Activated CD8-positive, alpha-beta memory T cell treated with anti-CD3 and anti-CD28 coated beads, Interleukin-2, amount 10 ng/mL, durations not matched to agents 7 days and 5 days (primary cell): ENCODE measurements at places on chromosomes 3 and 15.

DNA sequence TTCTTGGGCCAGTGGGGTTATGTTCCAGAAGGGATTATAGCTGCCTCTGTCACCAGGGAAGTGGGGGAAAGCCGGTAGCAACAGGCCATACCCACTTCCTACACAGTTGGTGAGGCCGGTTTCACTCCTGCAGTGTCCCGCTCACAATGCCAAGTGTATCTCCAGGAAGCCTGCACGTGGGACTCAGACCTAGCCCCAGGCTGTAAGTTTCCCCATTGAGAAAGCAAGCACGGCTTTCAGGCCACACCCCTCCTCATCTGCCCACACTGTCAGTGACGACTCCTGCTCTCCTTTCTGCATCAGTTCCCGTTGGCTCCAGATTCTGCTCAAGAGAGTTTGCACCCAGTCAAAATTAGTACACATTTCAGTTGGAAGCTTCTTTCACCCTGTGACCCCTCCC, 51.6 kb upstream of the CPOX start:
- DNase-seq: no peak

- DNase-seq: no peak
Observed at GRCh38 chr3:101212730-101213129, 107.6 kb downstream of the IMPG2 start.

DNA sequence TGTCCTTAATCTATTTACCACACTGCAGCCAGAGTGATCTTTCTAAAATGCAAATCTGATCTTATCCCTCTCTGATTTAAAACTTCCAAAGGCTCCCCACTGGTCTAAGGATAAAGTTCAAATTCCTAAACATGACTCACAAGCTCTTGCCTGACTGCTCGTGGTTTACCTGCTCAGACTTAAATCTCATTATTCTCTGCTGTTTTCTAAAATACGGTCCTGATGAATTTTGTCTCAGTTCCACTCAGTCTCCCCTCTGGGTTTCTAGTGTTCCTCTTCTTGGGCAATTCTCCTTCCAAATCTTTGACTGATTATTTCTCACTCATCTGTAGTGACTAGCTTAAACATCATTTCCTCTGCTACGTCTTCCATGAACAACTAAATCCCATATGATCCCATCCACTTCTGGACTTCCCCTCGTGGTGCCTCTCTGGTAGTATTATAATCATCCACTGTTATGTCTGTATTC, 108.3 kb downstream of the P3H2 start:
- no peak for DNase-seq

- DNase-seq: no peak
Observed at GRCh38 chr3:112086875-112087524, 811 bp downstream of the C3orf52 start.

DNA sequence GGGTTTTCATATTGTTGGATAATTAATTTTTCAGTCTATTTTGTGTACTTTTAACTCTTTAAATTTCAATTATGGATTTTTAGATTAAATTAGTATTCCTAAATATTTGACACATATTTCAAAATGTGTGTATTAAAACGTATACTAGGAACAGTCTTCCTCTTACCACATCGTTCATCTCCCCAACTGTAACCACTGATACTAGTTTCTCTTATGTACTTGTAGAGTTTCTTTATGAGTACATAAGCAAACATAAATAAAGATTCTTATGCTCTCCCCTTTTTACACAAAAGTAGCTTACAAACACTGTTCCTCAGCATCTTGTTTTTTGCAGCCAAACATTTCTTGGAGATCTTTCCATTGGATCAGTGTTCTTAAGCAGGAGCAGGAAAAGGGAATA, 45.9 kb downstream of the CMSS1 start:
- no peak for DNase-seq

GRCh38 chr15:29945943-29946596, 123.8 kb upstream of the TJP1 start:
- no peak for DNase-seq

DNA sequence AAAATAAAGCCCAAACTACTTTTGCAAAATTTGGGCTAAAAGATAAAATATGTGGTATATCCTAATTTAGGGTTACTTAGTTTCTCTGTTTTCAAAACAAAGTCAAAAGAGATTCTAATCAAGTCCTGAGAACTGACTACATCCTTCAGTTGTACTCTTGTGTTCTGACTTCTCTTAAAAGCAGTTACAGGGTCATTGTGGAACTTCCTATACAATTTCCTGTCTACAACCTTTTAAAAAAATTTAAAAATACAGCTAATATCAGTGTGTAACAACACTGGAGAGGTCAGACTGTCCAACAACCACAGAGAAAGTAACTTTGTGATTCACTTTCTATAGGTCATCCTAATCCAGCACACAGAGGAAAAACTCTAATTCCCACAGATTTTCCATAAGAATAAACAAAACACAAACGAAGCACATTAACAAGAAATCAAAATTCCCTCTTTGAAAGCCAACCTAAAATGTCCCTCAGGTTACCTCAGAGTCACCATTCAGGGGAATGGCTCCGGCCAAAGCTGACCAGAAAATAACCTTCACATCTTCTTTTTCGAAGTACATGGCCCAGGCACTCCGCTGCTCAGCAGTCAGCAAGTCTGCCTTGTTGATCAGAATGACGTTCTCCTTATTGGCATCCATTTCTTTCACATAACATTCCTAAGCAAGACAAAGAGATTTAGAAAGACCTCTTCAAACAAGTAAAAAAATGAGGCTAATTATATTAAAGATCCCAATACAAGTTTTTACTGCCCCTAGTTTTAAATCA, 13.3 kb downstream of the LSG1 start:
- no peak for DNase-seq

DNA sequence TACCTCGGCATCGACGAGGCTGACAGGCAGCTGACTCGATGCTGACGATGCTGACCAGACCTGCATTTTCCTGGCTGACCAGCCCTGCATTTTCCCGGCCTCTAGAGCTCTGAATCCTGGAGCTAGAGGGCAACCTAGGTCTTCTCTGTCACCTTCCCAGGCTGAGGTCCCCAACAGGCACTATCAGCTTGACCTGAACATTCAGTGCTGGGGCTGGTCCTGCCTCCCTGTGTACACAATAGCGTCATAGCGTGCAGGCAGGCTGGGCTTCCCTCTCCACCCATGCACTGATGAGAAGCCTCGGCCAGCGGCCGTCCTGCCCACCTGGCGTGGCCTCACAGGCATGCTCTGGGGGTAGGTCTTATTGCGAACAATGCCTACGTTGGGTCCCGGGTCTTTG, 62.3 kb upstream of the SNRPA1 start:
- no peak for DNase-seq

GRCh38 chr3:85574006-85574705, 615.4 kb downstream of the CADM2 start:
- DNase-seq: no peak

DNA sequence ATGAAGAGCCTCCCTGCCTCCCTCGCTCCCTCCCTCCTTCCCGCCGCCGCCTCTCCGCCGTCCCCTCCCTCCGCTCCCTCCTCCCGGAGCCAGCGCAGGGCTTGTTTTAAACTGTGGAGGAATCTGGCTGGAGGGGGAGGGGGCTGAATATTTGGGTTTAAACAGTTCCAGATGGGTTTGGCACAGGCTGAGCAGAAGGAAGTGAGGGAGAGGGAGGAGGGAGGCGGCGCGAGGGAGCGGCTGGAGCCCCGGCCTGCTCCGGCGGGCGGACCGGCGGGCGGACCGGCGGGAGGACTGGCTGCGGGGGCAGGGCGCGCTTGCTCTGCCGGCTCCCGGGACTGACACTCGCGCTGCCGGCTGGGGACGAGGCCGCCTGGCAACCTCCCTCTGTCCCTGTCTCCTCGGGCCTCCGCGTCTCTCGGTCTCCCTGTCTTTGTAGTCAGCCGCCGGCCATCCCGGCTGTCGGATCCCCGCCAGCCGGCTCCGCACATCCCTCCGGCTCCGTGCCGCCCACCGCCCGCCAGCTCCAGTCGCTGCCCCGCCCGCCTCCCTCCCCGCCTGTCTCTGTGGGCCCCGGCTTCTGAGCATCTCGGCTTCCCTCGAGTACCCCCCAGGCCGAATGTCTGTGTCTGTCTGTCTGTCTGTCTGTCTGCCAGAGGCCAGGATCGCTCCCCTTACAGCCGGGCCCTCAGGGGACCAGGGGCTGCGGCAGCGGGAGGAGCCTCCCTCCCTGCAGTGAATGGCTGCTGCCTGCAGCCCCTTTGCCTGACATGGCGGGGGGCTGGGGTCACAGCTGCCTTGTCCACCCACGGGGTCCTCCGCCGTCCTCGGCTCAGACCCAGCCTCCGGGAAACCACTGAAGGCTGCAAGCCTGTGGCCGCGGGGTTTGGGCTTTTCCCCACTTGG, 7.6 kb downstream of the EPHB3 start:
- no peak for DNase-seq

- no peak for DNase-seq
Observed at GRCh38 chr15:89114990-89115389, 26.7 kb downstream of the ABHD2 start.

- no peak for DNase-seq
Observed at GRCh38 chr3:64728428-64728827, 40.6 kb upstream of the ADAMTS9 start.

- peak; percentile 51 for DNase-seq
Observed at GRCh38 chr3:149771652-149772271, 19.5 kb upstream of the COMMD2 start.

DNA sequence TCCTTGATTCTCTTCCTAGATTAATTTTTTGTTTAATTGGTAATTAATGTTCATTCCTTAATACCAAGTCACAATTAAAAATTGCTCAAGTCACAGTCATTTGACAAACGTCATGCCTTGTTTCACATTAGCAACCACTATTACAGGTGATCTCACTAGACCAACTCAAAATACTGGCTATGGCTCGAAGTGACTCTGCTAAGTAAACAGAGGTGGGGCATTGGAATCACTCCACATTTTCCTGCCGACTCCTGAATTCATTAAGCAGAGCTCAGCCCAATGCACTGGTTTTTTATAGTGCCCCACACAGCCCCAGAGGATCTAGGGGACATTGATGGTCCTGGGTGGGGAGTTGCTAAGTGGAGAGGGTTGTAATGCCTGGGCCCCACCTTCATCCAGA, 201.2 kb upstream of the NSMCE3 start:
- no peak for DNase-seq

DNA sequence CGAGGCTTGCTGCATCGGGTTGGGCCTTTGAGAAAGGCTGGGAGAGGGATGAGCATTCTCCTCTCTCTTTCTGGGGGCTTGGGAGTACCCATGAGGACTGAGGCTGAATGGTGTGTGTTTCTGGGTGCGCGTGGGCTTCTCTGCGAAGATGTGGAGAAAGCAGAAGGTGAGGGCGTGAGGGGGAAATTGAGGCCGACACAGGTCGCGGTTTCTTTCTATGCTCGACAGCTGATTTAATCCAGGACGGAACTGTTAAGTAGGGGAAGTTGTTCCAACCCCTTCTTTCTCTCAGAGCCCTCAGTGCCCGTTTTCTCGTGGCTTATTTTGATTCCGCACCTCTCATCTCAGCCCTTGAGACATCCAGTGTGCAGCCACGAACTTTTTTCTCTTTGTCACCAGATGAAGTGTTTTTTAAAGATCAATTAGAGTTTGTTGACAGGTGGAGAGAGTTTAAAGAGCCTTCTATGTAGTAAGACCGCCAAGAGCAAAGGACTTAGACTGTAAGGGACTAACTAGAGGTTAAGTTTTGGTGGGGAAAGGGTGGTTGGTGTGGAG, 711 bp downstream of the STARD9 start:
- no peak for DNase-seq

DNA sequence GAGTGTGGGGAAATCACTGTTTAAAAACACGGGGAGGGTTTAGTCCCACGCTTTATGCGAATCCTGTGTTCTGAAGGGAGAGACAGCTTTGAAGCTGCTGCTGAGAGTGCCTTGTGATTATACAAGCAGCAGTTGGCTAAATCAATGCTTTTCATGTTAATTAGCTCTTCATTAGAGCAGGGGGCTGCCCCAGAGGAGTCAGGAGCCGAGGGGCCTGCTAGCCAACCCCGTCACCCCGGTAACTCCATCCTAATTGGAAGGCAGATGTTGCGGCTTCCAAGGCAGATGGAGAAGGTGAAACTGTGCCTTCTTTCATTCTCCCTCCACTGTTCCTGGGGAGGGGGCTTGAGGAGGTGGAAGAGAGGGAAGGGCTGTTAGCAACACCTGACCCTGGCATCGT, 92.4 kb upstream of the ANKRD34C start:
- no peak for DNase-seq

DNA sequence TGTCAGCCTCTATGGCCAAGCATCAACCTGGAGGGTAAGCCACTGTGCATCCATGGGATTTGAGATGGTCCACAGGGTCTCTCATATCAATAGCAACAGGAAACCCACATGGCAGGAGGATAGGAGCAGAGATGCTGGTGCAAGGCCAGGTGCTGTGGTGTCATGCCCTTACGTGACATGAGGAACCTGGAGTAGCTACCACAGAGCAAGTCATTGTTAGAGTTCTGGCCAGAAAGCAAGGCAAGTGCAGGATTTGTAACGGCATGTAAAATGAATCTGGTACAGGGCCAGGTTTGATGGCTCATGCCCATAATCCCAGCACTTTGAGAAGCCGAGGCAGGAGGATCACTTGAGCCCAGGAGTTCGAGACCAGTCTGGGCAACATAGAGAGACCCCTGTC, 14.8 kb upstream of the ZNF774 start:
- DNase-seq: no peak

DNA sequence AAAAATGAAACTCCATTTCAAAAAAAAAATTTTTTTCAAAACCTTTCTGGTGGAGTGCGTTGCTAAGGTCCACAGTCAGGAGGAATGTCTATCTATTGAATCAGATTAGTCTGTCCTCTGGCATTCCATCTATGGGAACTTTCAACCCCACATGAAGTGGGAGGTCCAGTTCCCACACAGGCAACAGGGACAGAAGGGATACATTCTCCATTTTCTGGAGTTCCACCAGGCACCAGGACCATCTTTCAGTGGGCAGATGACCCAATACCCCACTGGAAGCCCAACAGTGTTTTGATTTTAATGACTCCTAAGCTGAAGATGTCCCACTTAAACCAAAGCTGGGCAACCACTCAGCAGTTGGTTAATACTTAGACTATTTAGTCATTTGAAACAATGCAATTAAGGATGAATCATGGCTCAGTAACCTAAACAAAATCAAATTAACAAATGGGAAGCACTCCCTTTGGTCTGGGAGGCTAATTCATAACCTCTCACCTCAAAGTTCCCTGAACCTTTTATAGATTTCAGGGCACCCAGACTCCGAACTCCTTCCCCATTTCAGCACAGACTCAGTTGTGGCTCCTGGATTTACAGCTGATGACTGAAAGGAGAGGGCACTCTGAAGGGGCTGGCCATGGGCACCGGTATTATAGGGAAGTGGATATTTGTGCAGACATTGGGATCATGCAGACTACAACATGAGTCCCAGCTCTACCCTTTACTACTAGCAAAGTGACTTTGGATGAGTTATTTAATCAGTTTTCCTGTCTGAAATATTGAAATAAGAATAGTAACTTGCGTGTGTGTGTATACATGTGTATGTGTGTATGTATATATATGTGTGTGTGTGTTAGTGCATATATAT, 264.3 kb upstream of the LRTM1 start:
- DNase-seq: no peak
